ENCODE measurements at places on chromosomes 2 and 18. TPM values are rescaled to one million over a fixed set of nuclear protein-coding genes. Genes with fewer than 3 reads are reported as not detected.

Gene FBXO11
- total RNA-seq, result 43.8 TPM

Gene TET3
- 17.8 TPM for total RNA-seq

Gene FSHR
- total RNA-seq, result not detected

DNA sequence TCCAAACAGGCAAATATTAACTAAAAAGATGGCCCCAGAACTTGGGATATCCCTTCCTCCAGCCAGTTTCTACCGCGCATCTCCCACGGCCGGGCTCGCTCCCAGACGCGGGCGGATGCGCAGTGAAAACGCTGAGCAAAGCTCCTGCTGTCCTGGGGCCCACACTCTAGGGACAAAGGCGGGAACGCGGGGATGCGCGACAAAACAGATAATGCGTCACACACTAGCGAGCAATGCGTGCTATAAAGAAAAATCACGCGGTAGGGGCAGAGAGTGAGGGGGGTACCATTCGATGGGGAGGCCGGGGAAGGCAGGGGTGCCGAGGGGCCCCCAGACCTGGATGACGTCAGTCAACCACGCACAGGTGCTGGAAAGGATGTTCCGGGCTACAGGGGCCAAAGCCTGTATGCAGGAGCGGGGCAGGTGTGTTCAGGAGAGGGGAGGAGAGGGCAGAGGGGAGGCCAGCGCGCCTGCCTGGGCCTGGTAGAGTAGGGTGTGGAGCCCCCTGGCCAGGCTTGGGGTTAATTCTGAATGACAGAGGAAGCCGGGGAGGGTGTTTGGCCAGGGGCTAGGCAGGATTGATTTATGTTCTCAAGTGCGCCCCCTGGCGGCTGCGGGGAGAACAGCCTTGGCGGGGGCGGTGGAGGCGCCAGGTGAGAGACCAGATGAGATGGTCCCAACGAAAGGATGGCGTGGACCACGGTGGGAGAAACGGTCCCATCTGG is 14.9 kb upstream of the ITM2C start:
- DNase-seq, result peak; percentile 59

- no peak for DNase-seq
Observed at GRCh38 chr2:204033611-204034495, 97.3 kb downstream of the ICOS start.

- no peak for DNase-seq
Observed at GRCh38 chr2:69453475-69454129, 16.4 kb upstream of the NFU1 start.

DNA sequence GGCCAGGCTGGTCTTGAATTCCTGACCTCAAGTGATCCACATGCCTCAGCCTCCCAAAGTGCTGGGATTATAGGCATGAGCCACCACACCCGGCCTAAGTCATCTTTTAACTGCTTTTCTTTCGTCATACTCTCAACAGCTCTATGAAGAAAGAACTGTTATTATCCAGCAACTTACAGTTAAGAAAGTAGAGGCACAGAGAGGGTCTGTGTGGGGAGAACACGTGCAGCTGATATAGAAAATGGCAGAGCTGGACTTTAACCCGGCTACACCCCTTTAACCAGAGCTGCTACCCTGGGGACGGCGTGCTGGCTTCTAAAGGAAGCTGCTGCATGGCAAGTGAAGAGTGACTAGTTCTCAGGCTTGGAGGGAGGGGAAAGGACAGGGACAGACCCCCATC is 25.5 kb downstream of the IGFBP2 start:
- no peak for DNase-seq
